ENCODE measurements at places on chromosomes 3 and 15.

DNA sequence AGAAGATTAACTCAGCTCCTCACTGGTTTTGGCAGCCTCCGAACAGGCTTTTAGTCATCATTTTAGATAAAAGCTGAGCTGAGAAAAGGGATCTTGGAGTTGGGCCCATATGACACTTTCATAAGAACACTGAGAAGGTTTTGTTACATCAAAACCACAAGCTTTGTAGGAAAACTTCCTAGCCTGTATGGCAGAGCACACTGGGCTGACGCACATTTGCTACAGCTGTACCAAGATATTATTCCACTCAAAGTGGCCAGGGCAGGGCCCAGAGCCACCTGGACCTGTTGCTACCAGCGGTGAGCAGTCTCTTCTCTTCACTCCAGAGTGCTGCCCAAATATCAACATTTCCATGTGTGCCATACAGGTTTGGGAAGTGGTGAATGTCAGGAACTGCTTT, 160.5 kb upstream of the CCDC54 start:
- no peak for DNase-seq

GRCh38 chr15:99437315-99438223, 128.2 kb upstream of the MEF2A start:
- DNase-seq = no peak

DNA sequence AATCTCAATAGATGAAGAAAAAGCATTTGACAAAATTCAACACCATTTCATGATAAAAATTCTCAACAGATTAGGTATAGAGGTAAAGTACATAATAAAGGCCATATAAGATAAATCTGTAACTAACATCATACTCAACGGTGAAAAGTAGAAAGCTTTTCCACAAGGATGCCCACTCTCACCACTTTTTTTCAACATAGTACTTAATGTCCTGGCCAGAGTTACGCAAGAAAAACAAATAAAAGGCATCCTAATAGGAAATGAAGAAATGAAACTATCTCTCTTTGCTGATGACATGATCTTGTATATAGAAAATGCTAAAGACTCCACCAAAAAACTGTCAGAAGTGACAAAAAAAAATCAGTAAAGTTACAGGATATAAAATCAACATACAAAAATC, 33.0 kb downstream of the THBS1 start:
- DNase-seq = no peak

DNA sequence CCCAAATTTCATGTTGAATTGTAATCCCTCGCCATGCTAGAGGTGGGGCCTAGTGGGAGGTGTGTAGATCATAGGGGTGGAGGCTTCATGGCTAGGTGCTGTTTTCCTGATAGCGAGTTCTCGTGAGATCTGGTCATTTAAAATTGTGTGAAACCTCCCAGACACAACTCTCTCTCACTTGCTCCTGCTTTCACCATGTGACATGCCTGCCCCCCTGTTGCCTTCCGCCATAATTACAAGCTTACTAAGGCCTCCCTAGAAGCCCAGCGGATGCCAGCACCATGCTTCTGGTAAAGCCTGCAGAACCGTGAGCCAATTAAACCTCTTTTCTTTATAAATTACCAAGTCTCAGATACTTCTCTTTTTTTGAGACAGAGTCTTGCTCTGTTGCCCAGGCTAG, 36.0 kb downstream of the CCDC54 start:
- DNase-seq = no peak

DNA sequence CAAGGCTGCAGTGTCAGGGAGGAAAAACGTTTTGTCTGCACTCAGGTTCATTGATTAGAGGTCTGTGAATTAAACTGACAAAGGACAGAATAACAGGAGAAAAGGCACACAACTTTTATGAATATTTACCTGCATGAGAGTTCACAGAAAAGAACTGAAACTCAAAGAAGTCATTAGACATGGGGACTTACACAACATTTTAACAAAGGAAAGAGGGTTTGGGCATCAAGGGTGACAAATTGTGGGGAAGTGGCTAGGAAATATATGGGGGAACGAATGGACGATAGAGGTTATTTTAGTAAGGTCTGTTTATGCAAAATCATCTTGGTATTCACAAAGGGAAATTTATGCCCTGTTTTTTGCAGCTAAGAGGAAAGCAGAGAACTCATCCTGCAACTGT, 65.6 kb upstream of the C15orf39 start:
- no peak for DNase-seq

GRCh38 chr3:69936266-69936665, 63.3 kb upstream of the SAMMSON start:
- no peak for DNase-seq

Data from uterus (tissue), 4 donors.